Activated T-cell treated with anti-CD3 and anti-CD28 coated beads, Interleukin-2, amount 50 U/mL, for 4 hours (primary cell): ENCODE measurements at places on chromosomes 13 and 19.

DNA sequence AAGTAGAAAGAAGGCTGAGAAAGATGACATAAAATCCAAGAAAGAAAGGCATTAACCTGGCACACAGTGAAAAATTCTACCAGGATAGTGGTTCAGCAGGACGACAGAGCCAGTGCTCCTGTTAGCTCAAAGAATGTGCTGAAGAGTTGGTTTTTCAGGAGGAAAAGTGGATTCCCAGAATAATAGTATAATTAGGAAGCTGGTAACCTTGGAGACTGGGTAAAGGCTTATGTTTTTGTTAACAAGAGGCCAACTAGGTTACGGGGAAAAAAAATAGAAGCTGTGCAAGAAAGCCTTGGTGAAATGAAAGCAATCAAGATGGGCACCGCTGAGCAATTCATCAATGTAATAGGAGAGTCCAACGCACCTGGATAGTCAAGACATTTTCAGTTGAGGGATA lies 54.7 kb downstream of the SLC15A1 start:
- no peak for DNase-seq

DNA sequence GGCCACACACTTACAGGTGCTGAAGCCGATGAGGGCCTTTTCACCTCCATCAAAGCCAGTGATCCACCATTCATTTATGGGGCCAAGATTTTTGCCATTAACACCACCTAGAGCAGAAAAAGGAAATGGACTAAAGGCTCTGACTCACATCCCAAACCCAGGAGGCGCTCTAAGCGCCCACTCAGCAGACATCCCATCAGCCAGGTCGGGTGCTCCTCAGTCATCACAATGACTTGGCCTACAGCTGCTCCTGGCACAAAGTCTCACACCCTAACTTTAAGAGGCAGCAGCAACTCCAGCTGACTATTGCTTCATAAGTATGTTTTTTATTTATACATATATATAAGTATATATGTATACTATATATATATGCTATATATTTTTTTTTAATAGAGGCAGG lies 36.1 kb upstream of the EIF3G start:
- DNase-seq = no peak

DNA sequence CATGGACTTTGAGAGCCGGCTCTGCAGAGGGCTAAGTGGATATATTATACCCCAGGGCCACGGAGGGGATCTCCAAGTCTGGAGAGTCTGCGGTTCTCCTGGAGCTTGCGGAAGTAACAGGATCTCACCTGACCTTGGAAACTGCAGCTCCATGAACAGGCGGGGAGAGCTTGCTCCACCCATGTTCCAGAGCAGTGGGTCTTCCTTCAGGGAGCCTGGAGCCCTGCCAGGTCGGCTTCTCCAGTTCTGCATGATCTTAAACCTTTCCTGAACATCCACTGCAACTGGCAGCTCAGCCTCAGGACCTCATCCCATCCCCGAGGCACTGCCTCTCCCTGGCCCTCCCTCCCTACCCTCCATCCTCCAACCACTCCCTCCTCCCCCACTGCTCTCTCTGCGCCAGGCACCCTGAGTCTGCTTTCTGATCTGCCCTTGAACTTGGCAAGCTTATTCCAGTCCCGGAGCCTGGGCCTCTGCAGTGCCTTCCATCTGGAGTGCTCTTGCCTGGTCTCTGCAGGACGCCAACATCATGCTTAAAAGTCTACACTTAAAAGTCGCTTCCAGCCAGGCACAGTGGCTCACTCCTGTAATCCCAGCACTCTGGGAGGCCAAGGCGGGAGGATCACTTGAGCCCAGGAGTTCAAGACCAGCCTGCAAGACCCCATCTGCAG lies 13.2 kb downstream of the ATCAY start:
- no peak for DNase-seq

DNA sequence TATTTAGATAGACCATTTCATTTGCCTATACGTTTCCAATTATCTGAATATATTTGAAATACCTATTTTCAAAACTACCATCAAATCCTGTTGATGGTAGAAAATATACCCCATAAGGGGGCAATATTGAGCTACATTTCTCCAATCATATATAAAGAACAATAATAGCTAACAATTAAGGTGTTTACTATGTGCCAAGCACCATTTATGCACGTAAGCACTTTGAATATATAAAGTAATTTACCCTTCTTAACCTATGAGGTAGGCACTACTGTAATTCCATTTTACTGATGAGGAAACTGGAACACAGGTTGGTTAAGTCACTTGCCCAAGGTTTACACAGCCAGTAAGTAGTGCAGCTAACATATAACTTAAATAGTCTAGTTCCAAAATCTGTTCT lies 79.2 kb downstream of the UBL3 start:
- DNase-seq = no peak
